Tibial artery (tissue), 4 donors: ENCODE measurements at places on chromosomes 6 and 20.
A peak's percentile ranks its signal among the peaks of the same experiment; 100 is the strongest.

DNA sequence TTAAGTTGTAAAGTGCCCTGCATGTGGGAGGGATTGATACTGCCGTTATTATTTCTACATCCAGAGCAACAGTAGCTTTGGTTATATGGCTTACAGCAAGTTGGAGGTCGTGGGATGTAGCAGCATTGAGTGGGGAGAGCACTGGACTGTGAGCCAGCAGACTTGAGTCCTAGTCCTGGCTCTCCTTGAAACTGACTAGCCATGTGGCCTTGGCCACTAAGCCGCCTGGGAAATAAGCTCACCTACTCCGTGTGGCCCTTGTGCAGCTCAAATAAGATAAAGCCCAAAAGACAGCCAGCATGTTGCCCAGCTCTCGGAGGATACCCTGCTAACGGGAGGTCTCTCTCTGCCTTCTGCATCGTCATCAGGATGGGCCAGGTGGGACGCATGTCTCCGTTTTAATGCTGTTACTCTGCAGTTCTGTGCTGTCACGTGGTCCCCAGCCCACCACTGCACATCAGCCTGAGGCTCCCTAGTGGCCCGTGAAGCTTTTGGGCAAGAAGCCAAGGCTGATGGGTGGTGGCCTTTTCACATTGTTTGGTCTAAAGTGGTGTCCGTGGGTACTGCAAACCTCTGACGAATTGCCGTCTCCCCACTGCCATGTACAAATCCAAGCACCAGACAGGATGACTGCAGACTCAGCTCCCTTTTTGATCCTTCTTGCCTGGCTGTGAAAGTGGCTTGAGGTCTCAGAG lies 7.9 kb downstream of the EPB41L1 start:
- H3K4me1 ChIP-seq = no peaks in the 10 kb centered on the region
- no peak overlapping the region for H3K27ac ChIP-seq
- H3K36me3 ChIP-seq = no peaks in the 10 kb centered on the region

GRCh38 chr6:35178932-35179832 lies 34.6 kb upstream of the SCUBE3 start:
- H3K27ac ChIP-seq = peak overlapping the region; percentile 93
- no peak for DNase-seq
- no peak overlapping the region for H3K4me3 ChIP-seq
- no peaks in the 10 kb centered on the region for H3K36me3 ChIP-seq
- H3K4me1 ChIP-seq = peaks cover 59% of the 10 kb centered on the region
- no peaks in the 10 kb centered on the region for H3K27me3 ChIP-seq

DNA sequence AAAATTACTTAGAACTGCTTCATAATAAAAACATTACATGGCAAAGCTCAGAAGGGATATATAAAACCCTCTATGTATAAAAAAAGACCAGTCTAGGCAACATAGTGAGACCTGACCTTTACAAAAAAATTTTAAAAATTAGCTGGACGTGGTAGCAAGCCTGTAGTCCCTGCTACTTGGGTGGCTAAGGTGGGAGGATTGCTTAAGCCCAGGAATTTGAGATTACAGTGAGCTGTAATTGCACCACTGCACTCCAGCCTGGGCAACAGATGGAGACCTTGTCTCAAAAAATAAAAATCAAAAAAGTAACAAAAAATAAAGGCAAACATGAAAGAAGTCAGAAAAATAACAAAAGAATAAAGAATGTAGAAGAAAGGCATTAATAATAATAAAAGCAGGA lies 21.5 kb upstream of the TPD52L1 start:
- H3K27me3 ChIP-seq = no peaks in the 10 kb centered on the region
- H3K36me3 ChIP-seq = no peaks in the 10 kb centered on the region
- no peak for DNase-seq
- no peaks in the 10 kb centered on the region for H3K4me1 ChIP-seq
- no peak overlapping the region for H3K27ac ChIP-seq

GRCh38 chr6:167739721-167740475 lies 86.8 kb upstream of the AFDN start:
- no peaks in the 10 kb centered on the region for H3K36me3 ChIP-seq
- H3K4me3 ChIP-seq = no peak overlapping the region
- H3K27me3 ChIP-seq = no peaks in the 10 kb centered on the region
- H3K4me1 ChIP-seq = no peaks in the 10 kb centered on the region
- DNase-seq = peak; percentile 46
- H3K27ac ChIP-seq = no peak overlapping the region

DNA sequence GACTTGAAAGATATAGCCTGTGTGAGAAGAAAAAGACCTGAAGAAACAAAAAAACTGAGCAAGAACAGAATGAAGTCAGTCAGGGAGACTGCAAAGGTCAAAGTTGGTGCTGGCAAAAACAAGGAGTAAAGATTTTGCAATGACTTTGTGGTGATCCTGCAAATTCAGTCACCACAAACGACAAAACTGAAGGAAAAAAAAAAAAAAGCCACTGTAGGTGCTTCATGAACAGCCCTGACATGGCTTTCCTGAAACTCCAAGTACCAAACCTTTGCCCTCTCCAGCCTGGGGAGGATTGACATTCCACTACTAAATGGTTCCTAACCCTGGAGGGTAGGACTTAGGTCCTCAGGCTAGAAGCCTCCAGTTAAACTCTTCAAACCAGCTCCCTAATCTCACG lies 114.7 kb upstream of the BEND3 start:
- H3K27me3 ChIP-seq = no peaks in the 10 kb centered on the region
- DNase-seq = no peak
- H3K36me3 ChIP-seq = no peaks in the 10 kb centered on the region
- no peak overlapping the region for H3K27ac ChIP-seq
- no peaks in the 10 kb centered on the region for H3K4me1 ChIP-seq

DNA sequence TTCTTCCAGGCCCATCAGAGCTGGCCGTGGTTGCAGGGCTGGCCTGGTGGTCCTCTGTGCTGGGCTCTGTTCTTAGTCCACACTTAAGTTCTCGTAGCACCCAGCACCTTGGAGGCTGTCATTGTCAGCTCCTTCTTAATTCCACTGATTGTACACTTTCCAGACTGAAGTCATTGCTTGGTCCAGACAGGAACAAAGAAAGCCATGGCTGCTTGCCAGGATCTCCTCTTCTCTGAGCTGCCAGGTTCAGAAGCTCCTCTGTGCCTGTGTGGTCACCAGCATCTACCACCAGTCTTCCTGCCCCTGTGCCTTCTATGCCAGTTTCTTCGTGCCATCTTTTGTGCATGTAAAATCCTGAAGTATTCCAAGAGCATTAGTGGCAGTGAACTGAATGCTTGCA lies 39.5 kb upstream of the PCMTD2 start:
- DNase-seq = no peak
- peaks cover 27% of the 10 kb centered on the region for H3K27me3 ChIP-seq
- no peak overlapping the region for H3K27ac ChIP-seq
- H3K4me3 ChIP-seq = no peak overlapping the region
- peaks cover 13% of the 10 kb centered on the region for H3K4me1 ChIP-seq

DNA sequence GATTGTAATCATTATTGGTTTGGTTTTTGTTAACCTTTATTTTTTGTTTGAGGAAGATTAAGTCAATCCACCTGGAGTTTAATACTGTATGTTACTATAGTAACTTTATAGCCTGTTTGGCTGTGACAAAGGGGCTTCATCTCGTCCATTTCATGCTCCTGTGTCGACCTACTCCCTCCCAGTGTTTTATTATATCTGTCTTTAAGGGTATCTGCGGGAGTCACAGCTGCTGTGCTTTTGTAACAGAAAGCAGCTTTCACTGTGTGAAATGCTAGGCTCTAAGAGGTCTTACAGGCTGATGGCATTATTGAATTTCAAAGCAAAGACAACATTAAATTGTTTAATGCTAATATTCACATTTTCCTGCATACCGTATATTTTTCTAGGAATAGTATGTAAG lies 698.0 kb upstream of the POU3F2 start:
- H3K4me1 ChIP-seq = no peaks in the 10 kb centered on the region
- H3K27me3 ChIP-seq = no peaks in the 10 kb centered on the region
- H3K4me3 ChIP-seq = no peak overlapping the region
- H3K27ac ChIP-seq = no peak overlapping the region
- H3K36me3 ChIP-seq = no peaks in the 10 kb centered on the region
- no peak for DNase-seq

DNA sequence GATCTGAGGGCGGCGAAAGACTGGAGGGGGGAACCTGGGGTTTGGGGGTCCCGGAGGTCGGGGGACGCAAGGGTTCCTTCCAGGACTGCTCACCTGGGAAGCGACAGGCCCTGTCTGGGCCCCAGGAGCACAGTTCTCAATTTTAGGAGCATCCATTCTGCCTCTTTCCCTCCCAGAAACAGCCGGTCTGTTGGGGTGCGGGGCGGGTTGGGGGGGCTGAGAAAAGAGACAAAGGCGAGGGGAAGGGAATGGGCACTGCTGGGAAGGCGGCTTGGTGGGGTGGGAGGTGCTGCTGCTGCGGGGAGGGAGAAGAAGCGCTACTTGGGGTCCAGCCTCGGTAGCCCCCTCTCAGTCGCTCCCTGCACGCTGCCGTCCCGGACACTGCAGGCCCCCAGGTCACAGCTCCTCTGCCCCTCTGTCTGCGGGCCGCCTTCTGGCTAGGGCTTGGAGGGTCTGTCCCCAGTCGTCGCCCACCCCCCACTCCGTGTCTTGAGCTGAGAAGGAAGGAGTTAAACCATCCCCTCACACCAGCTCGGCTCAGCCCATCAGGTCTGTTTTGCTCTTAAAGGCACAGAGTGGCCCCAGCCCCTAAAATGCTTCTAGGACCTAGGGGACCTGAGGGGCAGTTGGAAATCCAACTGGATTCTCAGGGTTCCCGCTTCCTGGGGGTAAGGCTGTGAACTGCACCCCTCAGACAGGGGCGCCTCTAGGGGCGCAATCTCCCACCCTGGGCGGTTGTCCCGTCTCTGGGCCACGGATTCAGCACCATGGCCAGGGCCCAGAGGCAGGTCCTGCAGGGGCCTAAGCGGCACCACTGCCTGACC lies 690 bp downstream of the GDAP1L1 start:
- no peaks in the 10 kb centered on the region for H3K36me3 ChIP-seq
- no peak for DNase-seq
- peak overlapping the region; percentile 41 for H3K4me3 ChIP-seq
- H3K4me1 ChIP-seq = peaks cover 12% of the 10 kb centered on the region
- no peak overlapping the region for H3K27ac ChIP-seq
- no peaks in the 10 kb centered on the region for H3K27me3 ChIP-seq

DNA sequence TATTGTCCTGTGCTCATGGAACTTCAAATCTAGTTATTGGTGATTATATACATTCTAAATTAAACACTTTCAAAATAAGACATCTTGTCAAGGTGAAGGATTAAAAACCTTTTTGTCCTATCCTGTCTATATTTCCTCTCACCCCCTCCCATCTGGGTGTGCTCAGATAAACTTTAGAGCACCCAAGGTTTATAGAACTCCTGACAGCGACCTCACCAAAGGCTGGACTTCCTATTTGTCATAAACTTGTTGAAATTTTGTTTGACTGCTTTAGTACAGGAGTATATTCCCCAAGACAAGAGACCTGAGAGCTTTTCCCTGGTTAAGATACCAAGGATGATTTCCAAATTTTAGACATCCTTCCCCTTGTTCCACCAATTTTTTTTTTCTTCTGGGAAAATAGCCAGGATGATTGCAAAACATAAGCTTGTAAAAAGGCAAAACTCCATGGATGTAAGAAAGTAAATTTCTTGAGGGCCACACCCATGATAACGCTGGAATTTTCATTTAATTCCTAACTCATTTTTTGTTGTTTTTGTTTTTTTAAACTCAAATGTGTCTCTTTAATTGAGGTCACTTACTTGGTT lies 33.0 kb downstream of the CARMIL1 start:
- no peak for DNase-seq
- H3K4me1 ChIP-seq = no peaks in the 10 kb centered on the region
- H3K4me3 ChIP-seq = peak overlapping the region; percentile 10
- no peaks in the 10 kb centered on the region for H3K36me3 ChIP-seq
- H3K27me3 ChIP-seq = no peaks in the 10 kb centered on the region

- H3K27ac ChIP-seq = peak overlapping the region; percentile 99
- peaks cover 4% of the 10 kb centered on the region for H3K4me1 ChIP-seq
- H3K36me3 ChIP-seq = no peaks in the 10 kb centered on the region
Measured at GRCh38 chr6:133953634-133954415, 801 bp downstream of the TBPL1 start.

DNA sequence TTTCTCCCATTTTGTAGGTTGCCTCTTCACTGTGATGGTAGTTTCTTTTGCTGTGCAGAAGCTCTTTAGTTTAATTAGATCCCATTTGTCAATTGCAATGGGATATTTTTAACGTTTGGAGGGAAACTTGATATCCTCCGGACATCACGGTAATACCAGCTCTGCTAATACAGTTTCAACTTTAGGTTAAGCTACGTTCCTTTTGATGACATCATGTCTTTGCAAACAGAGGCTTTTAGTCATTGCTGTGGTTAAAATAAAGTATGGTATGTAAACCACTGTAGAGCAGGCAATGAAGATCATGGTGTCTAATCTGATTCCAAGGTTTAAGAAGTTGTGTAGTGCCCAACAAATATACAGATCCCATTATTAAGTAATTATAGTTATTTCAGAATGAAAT lies 168.0 kb upstream of the CHD6 start:
- H3K27me3 ChIP-seq = no peaks in the 10 kb centered on the region
- no peak for DNase-seq
- H3K4me3 ChIP-seq = no peak overlapping the region

DNA sequence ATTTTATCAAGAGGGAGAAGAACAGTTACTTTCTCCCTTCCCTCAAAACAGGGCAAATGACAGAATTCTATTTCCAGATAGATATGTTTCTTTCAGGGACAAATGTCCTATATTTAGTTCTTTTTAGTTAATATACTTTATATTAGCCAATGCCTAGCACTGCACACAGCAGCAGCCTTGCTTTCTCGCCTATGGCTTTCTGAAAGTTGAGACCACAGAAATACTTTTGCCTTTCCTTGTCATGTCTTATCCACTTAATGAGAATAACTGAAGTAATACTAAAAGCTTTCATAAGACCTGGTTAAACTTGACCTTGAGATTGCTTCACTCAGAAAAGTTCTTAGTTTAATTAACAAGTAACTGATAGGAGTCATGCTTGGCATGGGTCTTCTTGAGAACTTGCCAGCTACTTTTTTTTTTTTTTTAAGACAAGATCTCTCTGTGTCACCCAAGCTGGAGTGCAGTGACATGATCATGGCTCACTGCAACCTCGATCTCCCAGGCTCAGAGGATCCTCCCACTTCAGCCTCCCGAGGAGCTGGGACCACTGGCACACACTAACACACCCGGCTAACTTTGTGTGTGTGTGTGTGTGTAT lies 159.3 kb downstream of the CDKAL1 start:
- no peak overlapping the region for H3K4me3 ChIP-seq
- DNase-seq = no peak
- no peak overlapping the region for H3K27ac ChIP-seq
- H3K4me1 ChIP-seq = peaks cover 3% of the 10 kb centered on the region

DNA sequence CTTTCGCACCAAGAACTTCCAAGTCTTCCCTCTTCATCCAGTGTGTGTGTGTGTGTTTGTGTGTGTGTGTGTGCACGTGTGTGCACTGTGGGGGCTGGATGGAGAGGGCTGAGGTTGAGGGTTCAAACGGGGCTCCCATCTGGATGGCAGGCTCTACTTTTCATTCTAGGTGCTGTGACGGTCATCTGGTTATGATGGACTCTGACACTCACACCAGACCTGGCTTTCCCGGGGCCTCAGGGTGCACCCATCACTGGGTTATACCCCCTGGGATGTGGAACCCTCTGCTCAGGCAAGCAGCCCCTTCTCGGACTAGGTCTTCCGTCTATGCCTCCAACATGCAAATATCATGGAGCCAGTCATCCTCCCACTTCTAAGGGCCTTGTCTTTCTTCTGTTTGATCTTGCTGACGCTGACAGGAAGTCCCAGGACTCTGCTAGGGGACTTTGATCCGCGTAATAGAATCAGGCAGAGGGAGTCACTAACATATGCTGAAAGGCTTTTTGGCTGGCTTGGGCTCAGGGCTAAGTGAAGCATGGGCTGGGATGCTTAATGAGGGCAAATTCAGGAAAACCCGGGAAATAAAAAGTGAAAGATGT lies 313.6 kb downstream of the CDC5L start:
- no peaks in the 10 kb centered on the region for H3K27me3 ChIP-seq
- no peak for DNase-seq
- no peak overlapping the region for H3K4me3 ChIP-seq
- H3K27ac ChIP-seq = no peak overlapping the region
- H3K36me3 ChIP-seq = no peaks in the 10 kb centered on the region
